ENCODE measurements at places on chromosomes 3 and 15. TPM values are rescaled to one million over a fixed set of nuclear protein-coding genes. Genes with fewer than 3 reads are reported as not detected.

DNA sequence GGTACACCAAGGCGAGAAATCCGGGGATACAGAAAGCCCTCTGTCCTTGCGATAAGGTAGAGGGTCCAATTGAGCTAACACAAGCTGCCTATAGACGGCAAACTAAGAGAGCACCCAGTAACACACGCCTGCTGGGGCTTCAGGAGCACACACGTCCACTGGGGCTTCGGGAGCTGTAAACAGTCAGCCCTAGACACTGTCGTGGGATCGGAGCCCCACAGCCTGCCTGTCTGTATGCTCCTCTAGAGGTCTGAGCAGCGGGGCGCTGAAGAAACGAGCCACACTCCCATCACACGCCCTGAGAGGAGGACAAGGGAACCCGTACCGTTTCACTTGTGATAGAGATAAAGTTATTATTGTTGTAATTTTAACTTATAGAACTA lies 486 bp downstream of the SAMMSON start:
- DNase-seq: no peak

DNA sequence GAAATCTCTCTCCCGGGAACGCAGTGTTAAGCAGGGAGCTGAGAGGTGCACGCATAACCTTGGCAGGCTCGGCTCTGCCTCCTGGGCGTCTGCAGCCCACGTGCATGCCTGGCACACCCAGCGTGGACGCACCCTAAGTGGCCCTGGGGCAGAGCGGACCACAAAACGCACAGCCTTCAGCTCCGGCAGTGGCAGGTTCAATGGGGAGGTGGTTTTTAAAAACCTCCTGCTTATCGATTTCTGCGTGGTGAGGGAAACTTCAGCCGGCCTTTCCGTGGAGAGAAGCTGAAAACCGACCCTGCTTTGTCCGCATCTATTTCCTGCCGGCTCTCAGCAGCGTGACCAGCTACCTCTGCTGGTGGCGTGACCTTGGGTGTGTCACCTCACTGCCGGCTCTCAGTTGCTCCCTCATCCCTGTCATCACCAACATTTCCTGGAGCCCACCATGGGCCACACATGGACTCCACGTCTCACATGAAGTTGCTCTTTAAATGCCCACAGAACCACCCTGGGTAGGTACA lies 134.8 kb upstream of the MEF2A start:
- no peak for DNase-seq

- DNase-seq: no peak
These were observed 43.2 kb downstream of the KLHL25 start for GRCh38 chr15:85751291-85752123.

GRCh38 chr15:67829647-67830504 lies 4.6 kb downstream of the SKOR1 start:
- DNase-seq: no peak

FGF7 gene
- 21.8 TPM for polyA plus RNA-seq

DNA sequence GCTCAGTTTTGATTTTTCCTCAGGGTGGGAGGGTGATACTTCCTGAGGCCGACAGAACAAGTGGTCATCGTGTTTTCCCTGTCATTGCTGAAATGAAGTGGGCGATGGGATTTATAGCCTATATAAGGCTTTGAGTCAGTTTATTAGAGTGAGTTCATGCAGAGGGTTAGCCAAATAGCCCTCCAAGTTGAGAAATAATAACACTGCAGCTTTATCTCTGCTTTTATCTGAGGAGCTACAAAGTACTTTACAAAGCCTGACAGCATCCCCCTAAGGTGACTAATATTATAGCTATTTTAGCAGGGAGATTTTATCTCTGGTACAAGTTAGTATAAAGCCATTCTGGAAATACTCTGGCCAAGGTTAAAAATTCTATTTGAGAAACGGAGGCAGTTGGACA lies 389.6 kb downstream of the MFSD1 start:
- no peak for DNase-seq

DNA sequence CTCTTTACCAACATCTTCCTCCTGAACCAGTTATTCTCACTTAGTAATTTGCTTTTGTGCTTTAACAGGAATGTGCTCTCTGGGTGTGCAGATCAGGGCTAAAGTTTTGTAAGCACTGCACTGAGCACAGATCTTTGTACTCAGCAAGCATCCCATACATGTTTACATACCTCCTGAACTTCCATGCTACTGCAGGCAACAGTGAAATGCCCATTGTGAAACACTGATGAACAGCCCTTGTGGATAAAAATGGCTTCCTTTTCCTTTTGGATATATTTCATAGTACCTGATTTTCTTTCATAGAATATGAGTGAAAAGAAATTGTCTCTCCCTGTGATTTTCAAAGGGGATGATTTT lies 855.9 kb downstream of the MCTP2 start:
- no peak for DNase-seq

KLF15 gene
- polyA plus RNA-seq: 11.4 TPM

GRCh38 chr15:71224024-71224423 lies 108.8 kb downstream of the THSD4 start:
- no peak for DNase-seq

DNA sequence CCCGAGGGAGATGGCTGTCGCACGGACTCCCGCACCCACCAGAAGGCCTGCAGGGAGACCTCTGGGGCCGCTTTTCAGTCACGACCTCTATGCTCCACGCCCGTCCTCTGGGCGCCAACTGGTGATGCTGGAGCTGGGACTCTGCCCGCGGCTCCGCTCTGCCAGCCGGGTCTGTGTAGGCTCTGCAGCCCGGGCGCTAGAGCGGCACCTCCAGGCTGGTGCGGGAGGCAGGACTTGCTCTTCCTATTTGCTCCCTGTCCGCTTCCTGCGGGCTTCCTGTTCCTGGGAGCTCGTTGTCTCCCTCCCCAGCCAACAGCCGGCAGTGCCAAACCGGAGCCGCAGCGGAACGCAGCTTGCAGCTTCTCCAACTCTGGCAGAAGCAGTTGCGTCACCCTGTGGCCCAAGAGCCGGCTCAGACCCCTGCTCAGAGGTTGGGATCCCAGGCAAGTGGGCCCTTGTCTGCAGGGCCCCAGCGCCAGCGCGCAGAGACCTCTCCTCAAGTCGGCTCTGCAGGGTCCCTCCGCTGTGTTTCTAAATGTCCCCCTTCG lies 285.9 kb downstream of the XXYLT1 start:
- peak; percentile 65 for DNase-seq

DNA sequence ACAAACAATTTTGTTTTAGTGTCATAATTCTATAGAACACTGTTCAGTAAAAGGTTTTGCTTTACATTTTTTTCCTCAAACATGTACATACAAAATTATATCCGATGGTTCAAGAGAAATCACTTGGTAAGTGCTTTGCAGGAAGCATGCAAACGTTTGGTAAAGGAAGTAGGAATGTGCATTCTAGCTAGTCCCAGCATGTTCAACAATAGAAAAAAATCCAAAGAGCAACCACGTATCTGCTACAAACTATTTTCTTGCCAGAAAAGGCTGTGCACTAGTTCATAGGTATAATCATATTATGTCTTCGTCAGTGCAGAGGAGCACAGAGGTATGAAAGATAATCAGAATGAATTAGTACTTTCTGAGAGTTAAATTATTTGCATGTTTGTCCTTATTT lies 58.0 kb downstream of the GPR160 start:
- no peak for DNase-seq

GP5 gene
- polyA plus RNA-seq: 0.65 TPM

- DNase-seq: no peak
These were observed 120.7 kb upstream of the WNT7A start for GRCh38 chr3:14000556-14000955.

GRCh38 chr15:48834756-48835155 lies 23.9 kb upstream of the CEP152 start:
- DNase-seq: no peak

DPPA2 gene
- polyA plus RNA-seq: not detected

GNAT1 gene
- not detected for polyA plus RNA-seq

GRCh38 chr3:191198932-191199331 lies at the start of gene OSTN:
TSS of gene OSTN (plus strand) at chr3:191199241. CDS start at chr3:191212533, 13,292 bp downstream.
- no peak for DNase-seq

DNA sequence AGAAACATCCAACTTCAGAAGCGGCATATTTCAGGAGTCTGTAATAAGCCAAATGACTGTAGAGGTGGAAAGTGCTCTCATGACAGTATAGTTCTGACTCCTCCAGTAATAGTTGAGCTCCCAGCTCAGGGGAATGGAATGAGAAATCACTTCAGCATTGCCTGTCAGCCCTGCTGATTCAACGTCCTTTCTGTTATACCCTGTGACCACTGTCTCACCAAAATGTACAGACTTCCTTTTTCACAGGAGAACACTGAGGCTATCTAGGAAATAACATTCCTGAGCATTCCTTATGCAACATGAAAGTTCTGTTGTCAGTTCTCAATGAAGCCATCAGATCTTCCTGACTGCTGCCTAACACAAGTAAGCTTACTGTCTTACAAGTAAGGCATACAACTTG lies 284.5 kb upstream of the MME start:
- no peak for DNase-seq

DMXL2 gene
- polyA plus RNA-seq: 72.0 TPM

- DNase-seq: peak; percentile 64
These were observed 28.9 kb downstream of the CLDN18 start for GRCh38 chr3:138038725-138039462.

DNA sequence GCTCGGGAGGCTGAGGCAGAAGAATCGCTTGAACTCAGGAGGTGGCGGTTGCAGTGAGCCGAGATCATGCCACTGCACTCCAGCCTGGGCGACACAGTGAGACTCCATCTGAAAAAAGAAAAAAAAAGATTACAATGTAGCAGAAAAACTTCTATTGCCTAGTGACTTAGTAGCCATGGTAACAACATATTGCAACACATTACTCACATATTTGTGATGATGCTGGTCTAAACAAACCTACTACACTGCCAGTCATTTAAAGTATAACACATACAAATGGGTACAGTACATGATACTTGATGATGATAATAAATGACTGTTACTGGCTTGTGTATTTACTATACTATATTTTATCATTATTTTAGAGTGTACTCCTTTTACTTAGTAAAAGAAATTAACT lies 125.6 kb downstream of the PLOD2 start:
- no peak for DNase-seq

- no peak for DNase-seq
These were observed 760.1 kb upstream of the NECTIN3 start for GRCh38 chr3:110311541-110311940.

- DNase-seq: no peak
These were observed 8.6 kb downstream of the ZNF445 start for GRCh38 chr3:44468572-44469520.

DNA sequence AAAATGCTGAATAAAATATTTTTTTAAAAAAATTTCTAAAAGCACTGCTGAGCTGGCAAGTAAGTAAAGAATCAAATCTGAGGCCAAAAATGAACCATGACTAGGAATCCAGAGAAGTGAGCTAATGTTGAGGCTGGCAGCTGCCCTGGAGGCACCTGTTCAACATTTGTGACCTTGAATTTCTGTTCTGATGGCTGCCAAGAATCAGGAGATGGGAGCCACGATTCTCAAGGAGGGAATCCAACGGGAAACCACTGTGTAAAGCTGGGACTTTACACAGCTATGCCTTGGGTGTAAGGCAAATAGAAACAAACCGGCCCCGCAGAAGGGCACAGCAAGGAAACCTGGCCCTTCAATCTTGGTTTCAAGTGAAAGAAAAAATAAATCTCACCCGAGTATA lies 22.7 kb downstream of the HEG1 start:
- DNase-seq: no peak

GRCh38 chr3:89227218-89227617 lies 119.8 kb downstream of the EPHA3 start:
- no peak for DNase-seq

DNA sequence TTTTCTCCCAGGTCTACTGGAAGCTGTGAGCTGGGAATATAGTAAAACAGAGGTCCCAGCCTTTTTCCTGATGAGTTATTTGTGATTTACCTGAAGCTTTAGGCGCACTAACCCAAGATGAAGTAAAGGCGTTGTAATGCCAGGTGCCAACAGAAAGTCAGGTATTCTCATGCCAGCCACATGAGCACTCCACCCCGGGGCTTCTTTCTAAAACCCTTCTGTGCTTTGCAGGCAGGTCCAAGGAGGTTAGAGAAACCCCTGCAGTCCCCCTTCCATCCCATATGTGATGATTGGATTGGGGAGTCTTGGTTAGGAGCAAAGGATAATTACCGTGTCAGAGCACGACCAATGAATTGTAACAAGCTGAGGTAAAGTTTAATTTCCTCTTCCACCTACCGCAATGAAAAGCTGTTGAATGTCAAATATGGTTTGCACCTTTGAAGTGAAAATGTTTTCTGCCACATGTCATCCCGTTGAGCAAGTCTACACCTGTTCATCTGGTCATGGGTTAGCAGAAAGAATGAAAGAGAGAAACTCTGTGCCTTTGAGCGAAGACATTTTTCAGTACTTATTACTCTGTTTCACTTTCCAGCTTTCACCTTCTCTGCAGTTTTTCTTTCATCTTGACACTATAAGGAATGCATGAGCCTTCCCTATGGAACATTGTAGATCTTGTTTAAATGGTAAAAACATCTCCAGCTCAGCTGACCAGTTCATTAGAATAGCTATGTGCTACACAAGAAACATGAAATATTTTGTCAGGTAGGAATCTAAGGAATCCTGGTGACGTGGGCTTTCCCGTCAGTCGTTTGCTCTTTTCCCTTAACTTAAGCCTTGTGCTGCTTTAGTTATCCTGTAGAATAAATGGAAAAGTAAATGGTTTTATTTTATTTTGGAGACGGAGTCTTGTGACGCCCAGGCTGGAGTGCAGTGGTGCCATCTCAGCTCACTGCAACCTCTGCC lies 204.6 kb upstream of the IL12A start:
- no peak for DNase-seq

- no peak for DNase-seq
These were observed 112.8 kb upstream of the TMEM108 start for GRCh38 chr3:132925256-132925930.

ROPN1 gene
- 0.42 TPM for polyA plus RNA-seq

HDGFL3 gene
- polyA plus RNA-seq: 89.7 TPM

GRCh38 chr15:22930782-22931484 lies 49.2 kb downstream of the CYFIP1 start:
- DNase-seq: no peak

GRCh38 chr15:92385096-92385495 lies 8.6 kb upstream of the ST8SIA2 start:
- no peak for DNase-seq

DNA sequence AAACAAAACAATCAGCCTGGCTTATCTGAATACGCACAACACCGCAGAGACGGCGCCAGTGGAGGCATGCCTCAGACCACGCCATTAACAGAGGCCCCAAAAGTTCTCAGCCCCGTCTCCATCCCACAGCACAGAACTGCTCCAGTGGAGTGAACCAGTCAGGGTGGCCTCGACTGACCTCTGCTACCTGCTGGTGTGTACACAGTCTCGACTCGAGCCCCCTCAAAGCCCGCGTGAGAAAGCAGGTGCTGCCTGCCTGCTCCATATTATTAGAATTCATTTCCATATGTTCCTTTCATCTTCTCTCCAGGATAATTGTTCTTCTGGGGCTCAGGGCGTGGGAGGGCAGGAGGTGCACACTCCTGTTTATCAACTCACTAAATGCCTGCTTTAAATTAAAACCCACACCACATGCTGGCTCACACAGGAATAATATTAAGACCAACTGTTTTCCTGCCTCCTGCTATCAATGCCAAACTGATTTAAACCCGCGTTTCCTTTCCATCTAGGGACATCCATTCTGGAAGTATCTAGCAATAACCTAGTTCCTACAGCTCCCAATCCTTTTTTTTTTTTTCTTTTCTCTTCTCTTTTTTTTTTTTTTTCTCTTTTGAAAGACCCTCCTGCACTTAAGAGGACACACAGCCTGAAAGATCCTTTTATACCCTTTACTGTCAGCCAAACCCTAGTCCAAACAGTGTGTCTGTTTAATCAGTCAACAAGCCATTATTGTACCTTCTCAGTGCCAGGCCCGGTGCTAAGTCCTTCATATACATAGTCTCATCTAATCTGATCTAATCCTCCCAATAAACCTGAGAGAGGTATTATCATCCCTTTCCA lies 101.2 kb downstream of the TLE3 start:
- no peak for DNase-seq

IL20RB gene
- 0.72 TPM for polyA plus RNA-seq

Measured in right lung (tissue), 10 donors.